HTR-8/SVneo (cell line): ENCODE measurements at places on chromosomes 2 and 18.

DNA sequence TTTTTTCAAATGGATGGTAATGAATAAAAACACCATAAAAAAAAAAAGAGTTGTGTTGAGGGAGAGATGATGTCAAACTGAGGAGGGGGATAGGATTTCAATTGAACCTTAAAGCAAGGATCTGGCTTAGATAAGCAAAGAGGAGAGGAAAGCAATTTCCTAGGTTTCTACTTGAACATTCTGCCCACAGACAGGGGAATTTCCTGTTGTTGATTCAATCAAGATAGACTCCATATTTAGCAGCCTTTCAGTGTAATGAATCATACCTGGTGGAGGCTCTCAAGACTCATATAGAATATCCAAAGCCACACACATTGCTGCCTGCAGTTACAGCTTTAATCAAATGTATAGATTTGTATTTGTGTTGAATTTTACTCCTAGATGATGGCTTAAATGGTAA is 294.4 kb upstream of the PIK3C3 start:
- no peak for DNase-seq

DNA sequence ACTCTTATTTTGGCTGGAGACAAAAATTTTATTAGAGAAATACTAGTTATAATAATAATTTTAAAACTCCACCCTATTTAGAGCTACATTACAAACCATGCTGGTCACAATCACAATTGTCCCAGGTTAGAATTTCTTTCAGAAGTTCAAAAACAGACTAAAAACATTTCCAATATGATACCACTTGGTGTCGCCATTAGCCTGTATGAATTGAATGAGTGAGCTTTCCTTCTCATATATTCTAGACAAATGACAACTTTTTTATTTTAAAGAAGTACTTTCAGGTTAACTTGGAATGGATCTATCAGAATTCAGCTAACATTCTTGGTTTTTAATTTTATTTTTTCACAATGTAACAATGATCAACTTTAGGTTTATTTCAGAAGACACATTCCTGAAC is 48.0 kb downstream of the SERPINB8 start:
- no peak for DNase-seq

DNA sequence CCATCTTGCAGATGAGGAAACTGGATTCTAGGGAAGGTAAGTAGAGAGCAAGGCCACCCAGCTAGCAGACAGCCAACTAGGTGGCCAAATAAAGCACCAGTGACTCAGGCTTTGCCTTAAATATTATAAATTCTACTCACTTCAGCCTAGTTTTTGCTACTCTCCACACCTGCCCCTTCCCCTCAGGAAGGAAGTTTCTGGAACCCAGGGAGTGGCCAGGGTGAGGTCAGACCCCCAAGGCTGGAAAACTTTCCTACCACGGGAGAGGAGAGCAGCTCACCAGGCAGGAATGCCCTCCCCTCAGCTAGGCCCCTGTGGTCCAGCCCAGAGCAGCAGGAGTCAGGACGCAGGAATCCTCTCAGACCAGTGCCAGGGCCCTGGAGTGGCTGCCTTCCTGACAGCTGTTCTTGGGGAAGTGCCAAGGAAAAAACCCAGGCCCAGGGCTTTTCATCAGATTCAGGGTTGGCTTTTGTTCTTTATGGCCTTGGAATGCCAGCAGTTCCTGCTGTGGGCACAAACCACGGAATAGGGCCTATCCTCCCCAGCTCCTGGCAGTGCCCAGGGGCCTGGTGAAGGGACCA is 5.1 kb upstream of the PAX8 start:
- DNase-seq: peak; percentile 66

- no peak for DNase-seq
Measured at GRCh38 chr2:57448816-57449215, 597.8 kb upstream of the VRK2 start.

GRCh38 chr2:185417111-185417510 is 321.5 kb upstream of the FSIP2 start:
- no peak for DNase-seq

DNA sequence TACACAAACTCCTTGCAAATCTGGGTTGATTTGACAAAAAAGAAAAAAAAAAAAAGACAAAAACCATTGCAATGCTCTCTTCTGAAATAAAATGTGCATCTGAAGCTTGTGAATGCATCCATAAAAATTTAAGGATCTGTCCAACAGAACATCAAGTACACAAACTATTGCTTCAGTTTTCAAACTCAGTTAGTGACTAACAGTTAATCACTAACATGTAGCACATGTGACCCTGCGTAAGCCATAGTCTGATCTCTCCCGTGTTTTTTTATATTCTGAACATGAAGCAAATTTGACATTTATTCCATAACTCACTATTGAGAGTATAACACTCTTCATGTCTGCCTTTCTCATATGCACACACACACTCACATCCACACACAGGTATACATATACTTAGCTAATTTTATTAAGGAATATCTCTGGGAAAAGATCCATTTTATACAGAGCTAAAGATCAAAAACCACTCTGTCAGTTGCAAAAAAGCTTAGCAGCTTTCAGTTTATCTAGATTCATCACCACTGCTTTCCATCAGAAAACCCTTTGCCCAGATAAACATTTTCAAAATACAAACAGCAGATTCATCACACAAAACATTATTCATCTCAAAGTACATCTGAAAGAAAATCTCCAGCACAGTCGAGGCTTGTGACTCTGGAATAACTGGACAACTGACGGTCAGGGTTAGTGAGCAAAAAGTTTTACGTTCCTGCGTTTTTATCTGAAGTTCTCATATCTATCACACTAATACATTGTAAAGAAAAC is 1000.4 kb upstream of the ACVR2A start:
- DNase-seq: no peak

DNA sequence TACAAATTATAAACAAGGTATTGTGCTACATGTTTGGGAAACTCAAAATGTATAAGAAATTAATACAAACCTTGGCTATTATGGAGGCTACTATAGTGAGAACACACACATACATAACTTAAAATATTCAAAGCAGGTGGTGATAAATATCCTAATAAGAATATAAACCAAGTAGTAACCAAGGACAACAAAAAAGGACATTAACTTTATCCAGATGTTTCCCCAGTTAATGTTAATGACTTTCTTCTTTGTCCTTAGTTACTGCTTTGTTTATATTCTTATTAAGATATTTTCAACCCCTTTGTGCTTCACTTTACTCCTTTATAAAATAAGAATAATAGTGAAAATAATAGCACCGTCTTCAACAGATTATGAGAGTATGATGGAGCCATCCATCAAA is 241.6 kb downstream of the CALCRL start:
- DNase-seq: no peak

DNA sequence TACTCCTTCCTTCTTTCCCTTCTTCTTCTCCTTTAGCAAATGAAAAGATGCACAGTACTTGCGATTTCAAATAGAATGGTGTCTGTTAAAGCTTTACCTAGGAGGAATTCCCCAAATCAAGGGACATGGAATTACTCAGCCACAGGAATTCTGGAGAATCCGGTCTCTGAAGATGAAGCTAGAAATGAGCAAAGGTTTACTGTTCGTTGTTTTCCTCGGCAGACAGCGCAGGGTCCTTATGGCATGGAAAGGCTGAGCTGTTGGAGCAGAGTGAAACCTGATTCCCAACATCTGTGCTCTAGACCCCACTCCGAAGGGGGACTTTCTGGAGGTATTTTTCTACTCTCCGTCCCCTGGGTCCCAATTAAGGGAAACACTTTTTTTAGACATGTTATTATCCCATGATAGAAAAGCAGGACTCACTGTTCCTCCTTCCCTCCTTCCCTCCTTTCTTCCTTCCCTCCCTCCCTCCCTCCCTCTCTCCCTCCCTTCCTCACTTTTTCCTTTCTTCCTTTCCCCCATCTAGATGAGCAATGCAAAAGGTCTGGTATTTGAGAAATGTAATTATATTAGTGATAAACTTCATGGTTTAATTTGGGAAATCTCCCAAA is 47.1 kb downstream of the CDCA7 start:
- DNase-seq: no peak

- DNase-seq: no peak
Measured at GRCh38 chr2:852168-852567, 98.5 kb upstream of the SNTG2 start.

DNA sequence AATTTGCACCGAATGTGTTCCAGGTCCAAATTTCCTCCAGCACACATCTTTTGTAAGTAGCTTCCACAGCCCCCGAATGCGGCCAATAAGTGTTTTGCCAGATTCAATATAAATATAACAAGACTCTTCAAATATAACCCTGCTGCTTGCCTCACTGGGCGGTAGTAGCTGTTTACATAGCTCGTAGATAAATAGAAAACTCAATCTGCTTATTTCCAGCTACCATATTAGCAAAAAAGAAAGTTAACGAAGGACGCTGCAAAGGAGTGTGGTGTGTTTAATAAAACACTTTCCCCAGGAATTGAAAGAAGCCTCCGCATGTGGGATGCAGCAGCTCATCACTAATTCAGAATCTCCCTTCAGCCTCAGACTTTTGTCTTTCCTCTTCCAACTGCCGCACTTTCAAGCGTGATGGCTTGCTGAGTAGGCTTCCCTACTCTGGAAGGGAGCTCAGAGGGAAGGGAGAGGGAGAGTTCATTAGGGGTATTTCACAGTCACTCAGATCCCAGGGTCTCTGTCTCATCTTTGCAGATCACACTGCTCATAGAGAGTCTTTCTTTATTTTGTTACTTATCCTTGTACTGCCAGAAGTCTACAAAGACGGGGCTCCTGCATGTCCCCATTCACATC is 367.0 kb downstream of the RND3 start:
- no peak for DNase-seq

GRCh38 chr2:147989809-147990403 is 30.6 kb downstream of the ORC4 start:
- peak; percentile 33 for DNase-seq

- no peak for DNase-seq
Measured at GRCh38 chr2:114056294-114057143, 166.6 kb downstream of the ACTR3 start.

DNA sequence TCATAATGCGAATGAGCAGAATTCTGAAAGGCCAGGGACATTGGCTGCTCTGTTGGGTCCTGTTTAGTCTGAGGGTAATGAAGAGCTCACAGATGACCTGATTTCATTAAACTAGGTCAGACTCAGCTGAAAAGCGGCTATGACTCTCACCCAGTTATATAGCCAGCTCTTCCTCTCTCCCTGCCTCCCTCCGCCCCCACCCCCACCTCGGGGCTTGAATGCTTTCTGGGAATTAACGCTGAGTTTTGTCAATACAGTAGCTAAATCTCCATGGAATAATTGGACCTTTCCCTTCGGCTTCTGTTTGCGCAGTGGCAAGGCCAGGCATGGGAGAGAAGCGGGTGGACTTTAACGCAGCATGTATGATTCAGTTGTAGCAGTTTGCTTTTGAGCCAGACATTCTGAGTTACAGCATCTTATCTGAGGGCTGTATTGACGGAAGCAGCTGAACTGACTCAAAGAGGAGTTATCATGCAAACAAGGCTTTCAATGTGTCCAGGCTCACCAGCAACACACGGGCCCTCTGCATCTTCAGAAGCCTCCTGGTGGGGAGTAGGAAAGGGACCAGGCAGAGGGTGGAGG is 110.6 kb downstream of the MYCN start:
- DNase-seq: no peak

DNA sequence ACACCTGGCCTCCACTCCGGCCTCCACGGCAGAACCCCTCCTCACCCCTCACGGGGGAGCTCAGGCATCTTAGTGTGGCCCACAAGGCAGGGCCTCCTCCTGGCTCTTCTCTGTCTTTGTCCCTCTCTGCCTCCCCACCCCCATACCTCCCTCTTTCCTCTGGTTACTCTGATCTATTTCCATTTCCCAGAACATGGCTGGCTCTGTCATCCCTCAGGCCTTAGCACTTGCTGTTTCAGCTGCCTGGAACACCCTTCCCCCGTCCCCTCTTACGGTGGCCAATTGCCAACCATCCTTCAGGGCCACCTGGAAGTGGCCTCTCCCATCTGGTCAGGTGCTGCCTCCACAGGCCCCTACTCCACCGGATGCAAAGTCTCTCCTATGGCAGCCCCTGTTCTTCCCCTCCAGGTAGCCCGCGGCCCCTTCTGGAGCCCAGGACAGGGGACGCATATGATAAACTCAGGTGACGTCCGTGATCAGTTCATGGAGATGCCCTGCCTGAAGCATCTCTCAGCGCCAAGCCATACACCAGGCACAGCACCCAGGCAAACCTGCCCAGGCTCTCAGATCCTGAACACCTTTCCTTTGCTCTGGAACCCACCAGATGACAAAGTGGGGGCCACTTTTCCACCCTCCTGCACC is 3.6 kb upstream of the ECEL1 start:
- no peak for DNase-seq

- no peak for DNase-seq
Measured at GRCh38 chr18:50071397-50071796, 123.5 kb downstream of the MYO5B start.

DNA sequence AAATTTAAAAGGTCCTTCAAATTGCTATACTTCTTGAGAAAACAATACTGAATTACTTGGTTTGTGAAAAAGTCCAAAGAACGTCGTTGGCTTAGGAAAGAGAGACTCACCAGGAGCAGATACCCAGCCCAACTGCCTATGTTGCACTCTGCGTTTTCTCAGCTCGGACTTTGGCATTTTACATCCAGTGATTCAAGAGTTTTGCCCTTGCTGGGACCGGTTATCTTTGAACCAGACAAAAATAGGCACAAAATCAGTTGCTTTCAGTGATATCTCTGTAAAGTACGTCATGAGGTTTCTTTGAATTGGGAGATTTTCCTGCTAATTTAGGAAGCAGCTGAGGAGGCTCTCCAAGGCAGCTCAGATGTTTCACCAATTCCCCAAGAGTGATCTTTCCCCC is 29.3 kb downstream of the FHOD3 start:
- DNase-seq: no peak

GRCh38 chr2:240820607-240821428 is 799 bp upstream of the KIF1A start:
- DNase-seq: no peak

- no peak for DNase-seq
Measured at GRCh38 chr2:98465456-98466226, 21.0 kb downstream of the INPP4A start.

DNA sequence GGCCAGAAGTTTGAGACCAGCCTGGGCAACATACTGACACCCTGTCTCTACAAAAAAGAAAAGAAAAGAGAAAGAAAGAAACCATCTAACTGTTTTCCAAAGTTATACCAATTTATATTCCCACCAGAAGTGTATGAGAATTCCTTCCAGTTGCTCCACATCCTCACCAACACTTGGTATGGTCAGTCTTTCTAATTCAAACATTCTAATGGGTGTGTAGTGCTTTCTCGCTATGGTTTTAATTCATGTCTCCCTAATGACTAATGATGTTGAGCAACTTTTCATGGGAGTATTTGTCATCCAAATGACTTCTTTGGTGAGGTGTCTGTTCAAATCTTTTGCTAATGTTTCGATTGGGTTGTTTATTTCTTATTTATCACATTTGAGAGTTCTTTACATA is 10.5 kb upstream of the B3GNT7 start:
- DNase-seq: no peak

- DNase-seq: no peak
Measured at GRCh38 chr2:147051814-147052213, 793.0 kb upstream of the ACVR2A start.

GRCh38 chr2:238987352-238987981 is 139.6 kb downstream of the TWIST2 start:
- no peak for DNase-seq

DNA sequence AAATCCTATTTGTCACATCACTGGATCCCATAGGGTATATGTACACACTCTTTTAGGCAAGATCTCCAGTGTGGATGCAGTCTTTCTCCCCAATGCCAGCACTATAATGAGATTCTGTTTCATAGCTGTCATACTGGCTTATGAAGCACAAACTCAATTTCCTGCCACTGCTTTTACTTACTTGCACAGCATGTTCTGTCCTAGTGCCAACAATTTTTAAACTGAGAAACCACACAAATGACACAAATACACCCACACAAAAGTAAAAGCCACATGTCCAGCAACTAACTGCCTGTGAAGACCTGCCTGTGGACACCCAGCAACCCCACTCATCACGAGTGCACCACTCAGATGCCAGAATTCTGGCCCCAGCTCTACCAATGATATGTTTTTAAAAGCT is 29.6 kb upstream of the RNU4ATAC start:
- no peak for DNase-seq
